ENCODE measurements at places on chromosomes 16 and 17. TPM values are rescaled to one million over a fixed set of nuclear protein-coding genes. Genes with fewer than 3 reads are reported as not detected.

The HOXB2 gene
- total RNA-seq: 5.5 TPM

GRCh38 chr16:18979936-18980335, 3.8 kb upstream of the TMC7 start:
- no peak for DNase-seq

The KRTAP17-1 gene
- total RNA-seq: not detected

GRCh38 chr16:11386791-11387546, 41.7 kb downstream of the RMI2 start:
- DNase-seq: no peak

- DNase-seq: no peak
Measured at GRCh38 chr16:6483469-6484033, 849.1 kb upstream of the RBFOX1 start.

The KREMEN2 gene
- total RNA-seq: not detected

- DNase-seq: no peak
Measured at GRCh38 chr16:66220702-66221101, 145.8 kb upstream of the CDH5 start.

The PLLP gene
- total RNA-seq: 14.4 TPM

DNA sequence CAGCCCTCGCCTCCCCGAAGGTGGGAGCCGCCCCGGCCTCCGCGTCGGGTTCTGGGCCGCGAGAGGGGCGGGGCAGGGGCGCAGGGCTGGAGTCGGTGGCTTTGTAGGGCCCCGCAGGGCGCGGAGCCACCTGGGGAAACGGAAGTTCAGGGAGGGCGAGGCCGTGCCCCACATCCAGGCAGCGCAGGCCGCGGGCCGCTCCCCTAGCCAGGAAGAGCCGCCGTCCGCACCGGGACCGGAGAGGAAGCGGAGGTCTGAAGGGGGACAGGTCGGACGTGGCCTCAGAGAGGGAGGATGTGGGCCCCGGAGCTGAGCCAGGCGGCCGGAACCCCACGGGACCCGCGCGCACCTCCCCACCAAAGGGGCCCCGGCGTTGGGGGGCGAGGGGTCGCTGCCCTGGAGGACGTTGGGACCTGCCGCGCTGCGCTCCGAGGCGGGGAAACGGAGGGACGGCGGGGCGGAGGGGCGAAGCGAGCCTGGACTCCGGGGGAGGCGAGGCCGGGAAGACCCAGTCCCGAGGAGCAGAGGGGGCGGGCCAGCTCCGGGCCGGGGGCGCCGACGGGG, 482 bp upstream of the SLC16A3 start:
- no peak for DNase-seq

DNA sequence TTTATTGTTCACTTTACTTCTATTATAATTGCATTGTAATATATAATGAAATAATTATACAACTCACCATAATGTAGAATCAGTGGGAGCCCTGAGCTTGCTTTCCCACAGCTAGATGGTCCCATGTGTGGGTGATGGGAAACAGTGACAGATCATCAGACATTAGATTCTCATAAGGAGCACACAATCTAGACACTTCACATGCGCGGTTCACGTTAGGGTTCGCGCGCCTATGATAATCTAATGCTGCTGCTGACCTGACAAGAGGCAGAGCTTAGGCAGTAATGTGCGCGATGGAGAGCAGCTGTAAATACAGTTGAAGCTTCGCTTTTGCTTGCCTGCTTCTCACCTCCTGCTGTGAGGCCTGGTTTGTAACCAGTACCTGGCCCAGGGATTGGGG, 40.2 kb downstream of the BCAS3 start:
- no peak for DNase-seq

GRCh38 chr17:48970224-48970623, 1.8 kb upstream of the GIP start:
- no peak for DNase-seq

The MFAP4 gene
- 78.5 TPM for total RNA-seq

The BOLA2 gene
- total RNA-seq: 5.1 TPM

The ZMYND15 gene
- 0.31 TPM for total RNA-seq

- DNase-seq: no peak
Measured at GRCh38 chr16:31022544-31023251, 10.7 kb upstream of the STX4 start.

GRCh38 chr17:40363111-40363827, 1.3 kb downstream of the GJD3 start:
- DNase-seq: no peak

DNA sequence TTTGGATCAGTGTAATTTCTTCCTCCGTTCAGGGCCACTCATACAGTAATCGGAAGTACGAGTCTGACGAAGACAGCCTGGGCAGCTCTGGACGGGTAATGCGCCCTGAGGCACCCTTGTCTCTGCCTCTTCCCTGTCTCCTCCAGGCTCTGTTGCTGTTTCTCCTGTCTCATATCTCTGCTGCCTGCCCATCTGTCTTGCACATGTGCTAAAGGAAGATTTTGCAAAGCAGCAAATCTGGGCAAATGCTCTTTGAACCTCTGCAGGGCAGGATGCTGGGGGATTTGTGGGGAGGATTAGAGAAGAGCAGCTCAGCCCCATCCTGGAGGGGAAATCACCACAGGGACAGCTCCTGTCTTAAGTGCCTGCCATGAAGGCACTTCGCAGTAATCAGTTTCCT, 32.4 kb upstream of the POLR3E start:
- no peak for DNase-seq

DNA sequence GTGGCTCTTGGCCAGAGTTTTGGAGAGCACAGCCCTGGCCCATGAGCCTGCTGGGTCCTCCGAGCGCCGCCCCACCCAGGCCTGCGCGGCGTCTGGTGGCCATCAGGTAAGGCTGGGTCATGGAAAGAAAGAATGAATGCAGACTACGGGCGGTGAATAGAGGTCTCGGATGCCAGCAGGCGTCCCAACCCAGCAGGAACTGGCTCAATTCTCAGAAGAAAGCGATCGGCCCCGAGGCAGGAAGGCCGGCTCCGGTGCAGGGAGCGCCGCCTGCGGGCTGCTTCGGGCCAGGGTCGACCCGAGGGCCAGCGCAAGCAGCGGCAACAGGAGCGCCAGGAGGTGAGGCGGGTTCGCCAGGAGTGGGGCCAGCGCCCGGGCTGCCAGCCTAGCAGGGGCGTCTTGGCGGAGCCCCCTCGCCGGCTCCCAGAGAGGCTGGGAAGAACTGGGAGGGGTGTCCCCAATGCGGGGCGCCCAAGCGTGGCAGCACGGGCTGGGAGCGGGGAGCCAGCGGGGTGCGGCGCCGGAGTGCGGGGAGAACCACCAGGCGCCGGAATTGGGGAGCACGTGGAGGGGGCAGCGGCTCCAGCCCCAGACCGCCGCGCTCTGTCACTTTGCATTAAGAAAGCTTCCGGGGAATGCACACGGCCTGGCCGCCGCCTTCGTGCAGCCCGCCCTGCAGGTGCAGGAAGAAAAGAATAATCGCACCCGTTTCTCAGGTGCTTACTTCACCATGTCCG, 7.1 kb upstream of the TMC5 start:
- no peak for DNase-seq

DNA sequence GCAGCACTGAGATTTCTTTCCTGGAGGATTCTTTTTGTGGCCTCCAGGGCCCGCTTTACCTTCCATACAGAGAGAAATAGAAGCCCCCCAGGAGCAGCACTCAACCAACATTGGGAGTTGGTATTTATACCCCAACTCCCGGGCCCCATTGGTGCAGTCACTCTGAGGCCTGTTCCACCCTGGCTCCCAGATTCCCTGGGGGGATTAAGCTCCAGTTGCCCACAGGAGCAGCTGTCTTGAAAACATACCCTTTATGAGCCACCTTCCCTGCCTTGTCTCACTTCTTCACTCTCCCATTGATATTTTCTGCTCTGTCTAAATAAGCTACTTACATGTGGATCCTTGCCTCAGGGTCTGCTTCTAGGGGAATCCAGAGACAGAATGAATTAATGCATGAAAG, 167.8 kb downstream of the KATNIP start:
- no peak for DNase-seq

The UNC13D gene
- total RNA-seq: 11.1 TPM

GRCh38 chr16:67050796-67051195, 21.8 kb downstream of the CBFB start:
- DNase-seq: no peak

Data from right atrium auricular region (tissue), 2 donors.